ENCODE measurements at places on chromosomes 1 and 21. TPM values are rescaled to one million over a fixed set of nuclear protein-coding genes. Genes with fewer than 3 reads are reported as not detected.

- no peak for DNase-seq
These were observed 19.3 kb upstream of the UMODL1 start for GRCh38 chr21:42051788-42052187.

DNA sequence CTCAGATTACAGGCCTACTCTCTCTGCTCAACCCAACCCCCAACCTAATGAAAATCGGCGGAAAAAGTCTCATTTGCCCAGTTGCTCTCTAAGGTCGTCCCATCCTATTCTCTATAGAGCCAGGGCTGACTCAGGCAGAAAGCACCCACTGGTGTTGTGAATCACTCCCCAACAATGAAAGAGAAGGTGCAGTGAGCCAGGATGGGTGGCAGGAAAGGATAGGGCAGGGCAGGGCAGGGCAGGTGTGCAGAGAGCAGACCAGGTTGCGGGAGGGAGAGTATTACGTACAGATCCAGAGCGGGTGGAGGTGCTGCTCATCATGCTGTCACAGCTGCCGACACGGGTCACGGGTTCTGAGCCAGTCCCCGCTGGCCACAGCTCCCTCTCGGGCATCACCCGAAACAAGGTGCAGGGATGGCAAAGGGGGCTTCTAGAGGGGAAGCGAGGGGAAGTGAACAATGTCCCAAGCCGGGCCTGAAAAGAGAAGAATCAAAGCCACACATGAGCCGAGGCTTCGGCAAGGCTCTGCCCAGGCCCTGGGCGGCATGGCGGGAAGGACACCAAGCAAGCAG lies 5.3 kb downstream of the C1orf116 start:
- DNase-seq = no peak

DNA sequence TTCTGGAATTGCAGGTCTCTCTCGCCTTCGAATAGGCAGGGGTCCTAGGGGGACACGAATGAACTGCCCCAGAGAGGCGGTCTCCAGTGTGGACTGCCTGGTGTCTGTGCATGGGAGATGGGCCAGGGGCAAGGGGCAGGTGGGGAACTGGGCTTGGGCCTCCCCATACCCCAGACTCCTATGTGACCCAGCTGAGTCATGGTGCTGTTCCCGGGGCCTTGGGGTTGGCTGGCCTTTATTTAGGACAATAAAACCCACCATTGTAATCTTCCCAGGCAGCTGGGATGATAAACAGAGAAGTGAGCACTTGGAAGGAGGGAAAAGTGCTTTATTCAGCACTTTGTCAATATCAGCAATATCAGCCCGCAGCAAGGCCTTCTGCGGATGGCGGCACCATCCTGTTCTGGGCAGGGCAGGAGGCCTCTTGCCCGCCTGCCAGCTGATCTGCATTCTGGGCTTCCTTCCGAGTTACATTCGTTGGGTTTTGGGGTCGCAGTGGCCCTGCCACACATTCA lies 209.0 kb upstream of the TMEM51 start:
- peak; percentile 70 for DNase-seq

RHEX gene
- polyA plus RNA-seq = not detected

GRCh38 chr21:33286600-33287456 lies 20.7 kb downstream of the IL10RB start:
- no peak for DNase-seq

DNA sequence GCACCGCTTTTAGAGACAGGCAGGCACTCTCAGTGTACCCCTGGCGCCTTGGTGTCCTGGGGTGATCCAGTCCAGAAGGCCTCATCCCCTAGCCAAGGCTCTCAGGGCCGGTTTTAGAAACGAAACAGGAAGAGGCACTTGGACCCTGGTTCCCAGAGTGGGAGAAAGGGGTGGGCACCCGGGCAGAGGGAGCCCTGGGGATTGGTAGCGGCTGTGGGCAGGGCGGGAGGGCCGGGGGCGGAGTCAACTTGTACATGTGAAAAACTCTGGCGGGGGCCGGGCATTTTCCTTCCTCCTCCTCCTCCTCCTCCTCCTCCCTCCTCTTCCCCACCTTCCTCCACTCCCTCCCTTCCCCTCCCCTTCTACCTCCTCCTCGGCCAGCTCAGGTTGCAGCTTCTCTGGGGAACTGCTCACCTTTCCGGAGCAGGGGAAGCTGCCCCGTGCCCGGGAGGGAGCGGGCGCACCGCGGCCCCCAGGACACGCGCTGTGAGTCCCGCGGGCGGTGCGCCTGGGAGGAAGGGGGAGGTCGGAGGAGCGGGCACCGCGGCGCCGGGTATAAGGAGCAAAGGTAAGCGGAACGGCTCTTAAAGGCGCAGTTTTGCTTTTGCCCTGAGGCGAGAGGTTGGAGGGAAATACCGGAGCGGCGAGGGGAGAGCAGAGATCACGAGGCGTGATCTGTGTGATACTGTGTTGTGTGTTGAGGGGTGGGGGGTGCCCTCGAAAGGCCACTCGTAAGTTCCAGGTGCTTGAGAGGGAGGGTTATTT lies at the start of gene CDK18:
TSS of gene CDK18 (plus strand) at position 359 of the 765 bp plus-strand sequence. CDS start 18,499 bp downstream, outside the sequence.
- peak; percentile 52 for DNase-seq

GRCh38 chr1:225834417-225835329 lies 24.7 kb downstream of the EPHX1 start:
- DNase-seq = no peak

UBE2J2 gene
- 45.3 TPM for polyA plus RNA-seq
